ENCODE measurements at places on chromosomes 4 and X.

DNA sequence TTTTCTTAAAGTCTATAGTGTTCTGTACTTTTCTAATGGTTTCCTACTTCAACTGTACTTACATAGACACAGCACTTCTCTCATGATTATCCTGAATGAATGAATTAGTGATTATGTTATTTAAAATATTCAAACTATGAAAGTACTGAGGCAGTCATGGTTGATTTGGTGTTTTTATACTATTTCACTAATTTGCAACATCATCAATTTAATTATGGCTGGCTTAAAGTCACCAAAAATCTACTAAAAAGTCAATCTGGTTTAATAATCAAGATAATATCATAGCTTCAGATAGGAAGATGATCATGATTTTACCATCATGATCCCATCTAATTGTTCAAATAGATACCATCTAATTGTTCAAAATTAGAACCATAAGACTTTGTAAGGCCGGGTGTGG lies 16.8 kb upstream of the TMEM131L start:
- DNase-seq, result no peak

- no peak for DNase-seq
Observed at GRCh38 chr4:89287945-89288344, 19.7 kb downstream of the GPRIN3 start.

DNA sequence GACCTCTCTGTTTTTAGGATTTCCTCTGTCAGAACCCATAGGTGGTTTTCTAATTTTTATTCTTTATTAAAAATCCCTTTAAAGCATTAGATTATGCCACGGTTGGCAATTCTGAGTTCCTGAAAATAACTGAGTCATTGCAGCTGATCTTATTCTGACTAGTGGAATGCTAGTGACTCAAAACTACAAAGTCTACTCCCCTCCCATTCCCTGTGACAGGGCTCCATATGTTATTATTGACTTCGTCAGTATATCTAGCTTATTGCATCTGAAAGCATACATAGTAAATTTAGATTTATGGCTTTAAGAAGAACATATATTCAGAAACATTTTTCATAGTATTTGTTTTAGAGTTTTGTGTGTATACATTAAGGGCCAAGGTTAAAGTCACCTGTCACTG lies 38.5 kb downstream of the HERC3 start:
- DNase-seq, result no peak

DNA sequence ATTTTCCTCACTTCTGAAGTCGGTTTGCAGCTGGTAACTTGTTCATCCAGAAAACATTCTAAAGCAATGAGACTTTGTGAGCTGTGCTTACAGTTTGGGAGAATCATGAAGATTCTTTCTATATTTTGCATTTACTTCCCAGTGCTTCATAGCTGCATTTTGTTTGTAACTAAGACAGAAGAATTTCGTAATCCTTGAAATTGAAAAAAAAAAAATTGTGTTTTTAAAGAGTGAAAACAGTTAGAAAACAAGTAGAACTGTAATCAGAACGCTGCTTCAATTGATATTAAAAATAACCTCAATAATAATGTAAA lies 392.4 kb downstream of the UNC5C start:
- no peak for DNase-seq

DNA sequence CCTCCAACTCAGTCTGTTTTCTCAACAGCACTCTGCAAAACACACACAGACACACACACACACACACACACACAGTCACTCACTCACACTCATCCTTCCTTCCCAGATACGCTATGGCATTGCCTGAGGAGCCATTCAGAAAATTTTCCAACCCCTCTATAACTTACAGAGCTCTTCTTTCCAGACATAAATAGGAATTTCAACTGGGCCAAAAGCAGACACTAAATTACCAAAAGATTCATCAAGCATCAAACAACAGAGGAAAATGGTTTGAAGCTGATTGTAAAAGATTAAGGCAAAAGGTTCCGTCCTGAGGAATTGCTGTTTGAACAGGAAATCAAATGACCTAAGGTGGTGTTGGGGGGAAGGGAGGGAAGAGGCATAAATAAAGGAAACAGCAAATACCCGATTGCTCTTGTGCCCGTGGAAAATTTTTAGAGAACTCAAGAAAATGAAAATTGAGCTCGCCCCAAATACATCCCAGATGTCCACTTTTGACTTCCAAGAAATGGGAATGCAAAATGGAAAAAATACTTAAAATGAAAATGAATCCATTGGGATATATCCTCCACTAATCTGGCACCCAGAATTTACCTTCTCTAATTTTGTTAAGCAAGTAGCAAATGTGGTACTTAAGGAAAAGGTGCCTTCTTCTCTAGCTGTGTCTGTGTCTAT lies 183.6 kb downstream of the QDPR start:
- no peak for DNase-seq

DNA sequence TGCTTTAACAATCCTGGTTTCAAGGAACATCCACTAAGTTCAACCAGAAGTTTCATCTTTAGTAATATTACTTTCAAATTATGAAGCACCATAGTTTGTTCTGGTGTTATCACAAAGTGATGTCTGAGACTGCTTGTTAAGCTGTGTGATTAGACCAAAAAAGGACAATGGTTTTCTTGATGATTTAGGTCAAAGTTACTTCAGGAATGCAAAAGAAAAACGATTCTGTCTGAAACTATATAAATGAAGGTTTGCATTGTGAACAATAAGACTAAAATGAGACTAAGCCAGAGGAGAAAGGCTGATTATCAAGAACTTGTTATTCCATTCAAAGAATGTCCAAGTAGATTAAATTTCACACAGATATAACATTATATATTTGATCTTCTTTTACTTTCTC lies 122.4 kb upstream of the ETNPPL start:
- no peak for DNase-seq

Data from bone marrow (tissue), 2 donors.